ENCODE measurements at places on chromosomes 5 and 9.

- DNase-seq = no peak
Measured at GRCh38 chr5:95863383-95863757, 40.8 kb upstream of the GLRX start.

DNA sequence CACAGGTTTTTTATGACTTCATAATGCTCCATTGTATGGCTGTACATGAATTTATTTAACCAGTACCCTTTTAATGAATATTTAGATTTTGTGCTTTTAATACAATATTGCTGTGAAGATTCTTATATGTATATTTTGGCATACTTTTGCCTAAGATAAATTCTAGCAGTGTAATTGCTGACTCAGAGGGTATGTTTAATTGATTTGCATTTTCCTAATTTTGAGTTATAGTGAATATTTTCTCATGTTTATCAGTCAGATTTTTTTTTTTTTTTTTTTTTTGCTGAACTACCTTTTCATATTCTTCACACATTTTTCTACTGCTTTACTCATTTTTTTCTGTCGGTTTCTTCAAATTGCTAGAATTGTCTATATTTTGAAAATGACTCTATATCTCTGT, 222.6 kb downstream of the VPS13A start:
- no peak for DNase-seq

DNA sequence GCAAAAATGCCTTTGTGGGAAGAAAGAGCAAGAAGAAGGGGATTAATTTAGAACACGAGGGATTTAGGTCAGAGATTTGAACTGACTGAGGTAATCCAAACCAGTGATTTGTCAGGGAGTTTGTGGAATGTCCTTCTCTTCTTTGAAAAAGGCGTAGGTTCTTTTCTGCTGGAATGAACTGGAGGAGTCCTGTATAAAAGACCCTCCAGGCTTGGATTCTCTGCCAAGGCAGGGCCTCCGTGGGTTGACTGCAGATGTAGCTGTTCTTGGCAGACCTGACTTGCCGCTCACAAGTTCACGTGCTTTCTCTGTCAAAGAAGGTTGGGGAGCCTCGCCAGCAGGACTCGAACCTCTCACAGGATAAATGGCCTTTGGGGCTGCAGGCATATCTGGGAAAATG, 62.8 kb upstream of the STC2 start:
- DNase-seq = no peak

GRCh38 chr9:76475686-76476085, 16.7 kb downstream of the GCNT1 start:
- no peak for DNase-seq

- DNase-seq = no peak
Measured at GRCh38 chr9:132109291-132109690, 29.6 kb upstream of the MED27 start.
